ENCODE measurements at places on chromosomes 13 and 19. TPM values are rescaled to one million over a fixed set of nuclear protein-coding genes. Genes with fewer than 3 reads are reported as not detected.
A peak's percentile ranks its signal among the peaks of the same experiment; 100 is the strongest.

The DACH1 gene
- 41.8 TPM for total RNA-seq

The UGGT2 gene
- total RNA-seq, result 21.7 TPM

The URAD gene
- not detected for total RNA-seq

The GRK1 gene
- total RNA-seq, result 0.38 TPM

The UBE2L5 gene
- total RNA-seq, result 1.5 TPM

The ZNF285 gene
- total RNA-seq, result 7.6 TPM

The TMPRSS9 gene
- 0.33 TPM for total RNA-seq

The RETN gene
- not detected for total RNA-seq

The ZNF541 gene
- 0.43 TPM for total RNA-seq

The SLC1A6 gene
- total RNA-seq, result 7.4 TPM

The DLEU7 gene
- total RNA-seq, result 3.1 TPM

DNA sequence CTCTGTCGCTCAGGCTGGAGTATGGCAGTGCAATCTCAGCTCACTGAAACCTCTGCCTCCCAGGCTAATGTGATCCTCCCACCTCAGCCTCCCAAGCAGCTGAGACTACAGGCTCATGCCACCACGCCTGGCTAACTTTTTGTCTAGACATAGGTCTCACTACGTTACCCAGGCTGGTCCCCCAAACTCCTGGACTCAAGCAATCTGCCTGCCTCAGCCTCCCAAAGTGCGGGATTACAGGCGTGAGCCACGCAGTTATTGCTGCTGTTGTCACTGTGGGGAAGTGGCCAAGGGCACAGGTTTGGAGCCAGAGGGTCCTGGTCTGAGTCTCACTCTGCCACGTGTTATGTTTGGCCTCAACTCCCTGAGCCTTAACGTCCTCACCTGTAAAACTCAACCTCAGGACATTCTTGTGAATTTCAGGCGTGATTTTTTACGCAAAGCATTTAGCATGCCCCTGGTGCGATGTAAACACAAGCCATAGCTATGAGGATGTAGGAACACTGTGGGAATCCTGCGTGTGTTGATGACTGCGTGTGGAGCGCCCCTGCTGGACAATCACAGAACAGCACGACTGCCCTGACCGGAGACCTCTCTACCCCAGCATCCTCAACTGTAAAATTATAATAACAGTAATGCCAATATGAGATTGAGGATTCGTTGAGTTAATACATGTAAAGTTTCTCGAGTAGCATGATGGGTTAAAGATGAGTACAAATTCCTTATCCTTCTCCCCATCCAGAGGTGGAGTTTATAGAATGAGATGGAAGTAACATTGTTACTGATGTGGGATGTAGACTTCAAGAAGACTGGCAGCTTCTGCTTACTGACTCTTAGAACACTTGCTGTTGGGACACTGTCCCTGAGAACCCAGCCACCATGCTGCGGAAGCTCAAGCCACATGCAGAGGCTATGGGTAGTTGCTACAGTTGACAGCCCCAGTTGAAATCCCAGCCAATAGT lies 41.8 kb upstream of the PNMA8B start:
- no peak for ATAC-seq

DNA sequence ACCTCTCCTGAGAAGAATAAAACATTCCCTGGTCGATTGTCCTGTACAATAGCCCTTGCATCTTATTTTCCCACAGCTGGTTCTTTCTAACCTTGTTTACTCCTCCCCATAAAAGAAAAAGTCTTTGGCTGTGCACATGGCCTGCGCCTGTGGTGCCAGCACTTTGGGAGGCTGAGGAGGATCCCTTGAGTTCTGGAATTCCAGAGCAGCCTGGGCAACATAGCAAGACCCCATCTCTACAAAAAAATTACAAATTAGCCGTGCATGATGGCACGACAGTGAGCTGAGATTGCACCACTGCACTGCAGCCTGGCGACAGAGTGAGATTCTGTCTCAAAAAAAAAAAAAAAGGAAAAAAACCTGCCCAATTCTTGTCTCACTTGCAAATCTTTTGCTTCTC lies 7.2 kb upstream of the NUP62 start:
- no peak for ATAC-seq

- ATAC-seq, result no peak
Observed at GRCh38 chr13:21638319-21639282, 32.3 kb upstream of the FGF9 start.

DNA sequence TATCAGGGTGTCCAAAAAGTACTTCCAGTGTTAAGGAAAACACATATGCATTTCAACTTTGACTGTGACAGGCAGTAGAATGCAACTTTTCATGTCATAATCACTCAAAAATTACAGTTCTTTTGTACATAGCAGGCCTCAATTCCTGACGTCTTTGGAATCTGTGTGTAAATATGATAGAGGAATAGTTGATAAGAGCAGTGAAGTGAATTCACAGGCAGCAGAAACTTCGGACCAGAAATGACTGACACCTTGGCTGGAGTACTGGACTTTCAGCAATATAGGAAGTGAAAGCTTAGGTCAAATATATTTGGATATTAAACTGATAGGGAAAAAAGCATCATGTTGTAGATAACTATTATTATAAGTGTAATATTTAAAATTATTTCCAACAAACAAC lies 1741.2 kb upstream of the PCDH20 start:
- no peak for ATAC-seq

DNA sequence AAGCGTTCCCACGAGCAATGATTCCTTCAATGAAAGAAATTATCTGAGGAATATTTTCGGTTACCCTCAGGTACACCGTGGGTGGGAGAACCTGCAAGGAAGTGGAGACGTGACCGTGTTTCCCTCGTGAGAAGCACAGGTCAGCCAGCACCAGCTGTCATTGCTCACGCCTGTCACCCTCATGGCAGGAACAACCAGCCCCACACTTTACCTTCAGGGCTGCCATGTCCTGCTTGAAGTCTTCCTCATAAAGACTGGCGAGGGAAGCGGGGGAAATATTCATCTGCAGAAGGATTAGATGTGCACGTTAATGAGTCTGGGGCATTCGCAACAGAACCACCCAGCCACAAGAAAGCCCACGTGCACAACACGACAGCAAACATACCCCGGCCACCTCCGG lies 18.2 kb downstream of the CARS2 start:
- no peak for ATAC-seq

- ATAC-seq, result no peak
Observed at GRCh38 chr13:106296723-106297122, 238.7 kb downstream of the EFNB2 start.

GRCh38 chr19:29088761-29089160 lies 124.2 kb downstream of the UQCRFS1 start:
- ATAC-seq, result no peak

- ATAC-seq, result no peak
Observed at GRCh38 chr13:22276616-22277015, 605.7 kb downstream of the FGF9 start.

- ATAC-seq, result no peak
Observed at GRCh38 chr13:66886264-66886663, 343.9 kb downstream of the PCDH9 start.

DNA sequence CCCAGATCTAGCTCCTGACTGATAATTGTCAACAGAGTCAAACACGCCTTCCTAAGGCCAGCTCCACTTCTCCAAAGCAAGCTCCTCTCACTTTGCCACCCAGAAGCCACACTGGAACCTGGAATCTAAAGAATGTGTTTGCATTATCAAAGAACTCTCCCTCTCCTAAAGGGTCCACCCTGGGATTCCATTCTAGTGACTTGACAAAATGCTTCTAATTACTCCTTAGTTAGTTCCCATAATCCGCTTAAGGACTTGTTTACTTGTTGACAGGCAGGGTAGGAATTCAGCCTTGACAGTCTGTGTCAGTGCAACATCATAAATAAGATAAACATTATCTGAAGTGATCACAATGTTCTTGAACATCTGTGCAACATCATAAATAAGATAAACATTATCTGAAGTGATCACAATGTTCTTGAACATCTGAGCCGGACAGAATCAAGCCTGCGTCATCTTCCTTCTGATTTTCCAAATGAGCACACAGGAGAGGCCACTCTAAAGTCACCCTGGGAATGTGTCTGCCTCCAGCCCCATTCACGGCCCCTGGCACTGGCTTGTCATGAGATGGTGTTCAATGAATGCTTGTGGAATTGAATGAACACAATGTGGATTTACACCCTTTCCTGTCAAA lies 512.1 kb downstream of the IRS2 start:
- ATAC-seq, result peak; percentile 37

- peak; percentile 57 for ATAC-seq
Observed at GRCh38 chr19:4065430-4066175, 1.1 kb downstream of the ZBTB7A start.

- no peak for ATAC-seq
Observed at GRCh38 chr13:112746044-112746443, 56.2 kb downstream of the ATP11A start.

DNA sequence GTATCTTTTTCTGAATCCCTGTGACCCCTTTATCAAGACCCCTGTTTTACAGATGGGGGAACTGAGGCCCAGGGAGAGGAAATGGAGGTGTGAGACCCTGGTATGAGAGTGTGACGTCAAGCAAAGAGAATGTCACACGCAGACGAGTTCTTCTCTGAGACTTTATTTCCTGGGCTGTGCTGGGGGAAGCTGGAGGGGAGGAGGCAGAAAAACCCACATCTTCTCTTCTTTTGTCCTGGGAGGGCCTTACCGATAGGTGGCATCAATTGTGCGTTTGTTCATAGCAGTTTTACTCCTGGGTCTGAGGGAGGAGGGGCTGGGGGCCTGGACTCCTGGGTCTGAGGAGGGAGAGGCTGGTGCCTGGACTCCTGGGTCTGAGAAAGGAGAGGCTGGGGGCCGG lies 4.9 kb upstream of the KLK15 start:
- ATAC-seq, result no peak

DNA sequence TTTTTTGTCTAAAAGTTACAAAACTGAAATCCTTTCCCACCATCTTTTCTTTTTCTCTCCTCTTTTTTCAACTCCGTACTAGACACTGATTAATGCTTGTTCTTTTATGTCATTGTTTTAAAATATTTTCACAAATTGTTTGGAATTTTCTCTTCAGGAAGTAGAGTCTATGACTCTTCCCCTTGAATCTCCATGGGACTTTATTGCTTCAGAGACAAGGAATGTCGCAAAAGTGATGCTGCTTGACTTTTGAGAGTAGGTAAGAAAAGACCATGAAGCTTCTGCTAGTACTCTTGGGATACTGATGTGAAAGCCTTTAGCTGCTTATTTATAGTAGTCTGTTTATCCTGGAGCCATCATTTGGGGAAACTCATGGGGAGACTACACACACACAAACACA lies 260.1 kb upstream of the SLC10A2 start:
- no peak for ATAC-seq

DNA sequence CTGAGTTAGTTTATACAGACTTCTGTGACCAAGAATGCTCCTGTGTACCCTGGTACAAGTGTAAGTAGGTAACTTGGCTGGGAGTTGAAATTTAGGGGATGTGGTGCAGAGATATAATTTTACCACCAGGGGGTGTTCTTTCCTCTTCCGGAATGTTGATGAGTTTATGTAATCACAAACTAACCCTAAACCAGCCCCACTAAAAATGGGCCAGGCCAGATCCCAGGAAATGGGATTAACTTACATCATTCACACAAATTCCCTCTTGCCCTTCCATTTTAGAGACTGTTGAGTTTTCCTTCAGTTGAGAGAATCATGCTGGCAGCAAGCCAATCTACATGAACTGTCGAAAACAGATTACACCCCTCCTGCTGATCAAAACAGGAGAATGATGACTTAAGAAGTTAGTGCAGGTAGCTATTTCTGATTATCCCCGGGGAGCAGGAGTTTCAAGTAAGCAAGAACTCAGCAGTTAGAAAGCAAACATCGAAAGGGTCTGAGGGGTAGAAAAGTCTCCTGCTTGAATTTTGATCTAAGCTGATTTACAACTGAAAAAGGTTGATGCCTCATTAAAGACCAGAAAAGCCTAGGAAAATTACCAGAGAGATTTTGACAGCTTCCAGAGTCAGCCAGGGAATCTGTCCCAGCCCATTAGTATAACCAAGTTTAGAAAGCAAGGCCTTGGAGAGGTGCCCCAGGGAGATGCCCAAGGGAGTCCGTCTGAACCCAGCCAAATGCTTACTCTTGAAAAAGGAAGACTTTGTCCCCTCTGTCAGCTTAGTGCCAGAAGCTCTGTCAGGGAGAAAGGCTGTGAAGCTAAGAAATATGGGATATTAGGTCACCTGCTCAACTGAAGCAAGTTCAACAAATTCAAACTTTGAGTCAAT lies 32.3 kb upstream of the MED4 start:
- ATAC-seq, result peak; percentile 75

Measured in motor neuron (in vitro differentiated cells).